ENCODE measurements at places on chromosomes 11 and 22.

DNA sequence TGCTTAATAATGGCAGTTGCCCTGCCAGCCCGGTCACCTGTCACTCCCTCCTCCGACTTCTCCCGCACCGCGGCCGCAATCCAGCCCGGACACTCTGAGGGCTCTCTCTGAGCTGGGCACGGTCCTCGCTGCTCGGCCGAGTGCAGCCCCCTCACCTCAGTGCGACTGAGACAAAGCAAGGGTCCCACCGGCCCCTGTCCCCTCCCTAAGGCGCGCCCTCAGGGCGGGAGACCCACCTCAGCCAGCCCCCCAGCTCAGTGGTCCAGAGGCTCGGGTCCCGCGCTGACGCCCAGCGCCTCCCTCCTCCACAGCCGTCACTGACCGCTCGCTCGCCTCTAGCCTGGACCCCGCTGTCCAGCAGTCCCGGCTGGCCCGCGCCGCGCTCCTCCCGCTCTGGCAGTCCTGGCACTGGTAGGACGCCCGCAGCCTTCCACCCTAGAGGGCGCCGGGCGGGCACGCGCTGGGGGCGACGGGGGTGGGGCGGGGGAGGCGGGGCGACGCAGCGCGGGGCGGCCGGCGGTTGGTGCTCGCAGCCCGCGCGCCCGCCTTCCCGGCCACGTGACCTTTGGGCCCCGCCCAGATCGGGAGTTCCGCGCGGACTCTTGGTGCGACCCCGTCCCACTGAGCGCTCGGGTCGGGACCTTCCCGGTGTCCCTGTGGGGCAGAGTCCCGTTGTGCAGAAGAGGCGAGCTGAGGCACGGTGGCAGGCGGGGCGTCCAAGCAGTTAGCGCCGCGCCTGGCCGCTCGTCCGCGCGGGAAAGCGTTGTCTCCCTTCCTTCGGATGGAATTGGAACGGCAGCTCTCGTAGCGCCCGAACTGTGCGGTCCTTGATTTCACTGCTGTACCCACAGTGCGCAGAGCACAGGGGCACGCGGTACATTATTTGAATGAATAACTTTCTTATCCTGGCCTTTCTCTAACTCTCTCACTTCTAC lies 7.8 kb upstream of the L3MBTL2 start:
- no peak overlapping the region for H3K27ac ChIP-seq
- H3K4me1 ChIP-seq = peaks cover 15% of the 10 kb centered on the region
- peak; percentile 18 for DNase-seq
- no peaks in the 10 kb centered on the region for H3K36me3 ChIP-seq
- H3K4me3 ChIP-seq = peak overlapping the region; percentile 84

GRCh38 chr22:37560608-37561211 lies 430 bp downstream of the CDC42EP1 start:
- DNase-seq = peak; percentile 55
- H3K27ac ChIP-seq = peak overlapping the region; percentile 92
- H3K4me3 ChIP-seq = peak overlapping the region; percentile 89
- no peaks in the 10 kb centered on the region for H3K27me3 ChIP-seq

DNA sequence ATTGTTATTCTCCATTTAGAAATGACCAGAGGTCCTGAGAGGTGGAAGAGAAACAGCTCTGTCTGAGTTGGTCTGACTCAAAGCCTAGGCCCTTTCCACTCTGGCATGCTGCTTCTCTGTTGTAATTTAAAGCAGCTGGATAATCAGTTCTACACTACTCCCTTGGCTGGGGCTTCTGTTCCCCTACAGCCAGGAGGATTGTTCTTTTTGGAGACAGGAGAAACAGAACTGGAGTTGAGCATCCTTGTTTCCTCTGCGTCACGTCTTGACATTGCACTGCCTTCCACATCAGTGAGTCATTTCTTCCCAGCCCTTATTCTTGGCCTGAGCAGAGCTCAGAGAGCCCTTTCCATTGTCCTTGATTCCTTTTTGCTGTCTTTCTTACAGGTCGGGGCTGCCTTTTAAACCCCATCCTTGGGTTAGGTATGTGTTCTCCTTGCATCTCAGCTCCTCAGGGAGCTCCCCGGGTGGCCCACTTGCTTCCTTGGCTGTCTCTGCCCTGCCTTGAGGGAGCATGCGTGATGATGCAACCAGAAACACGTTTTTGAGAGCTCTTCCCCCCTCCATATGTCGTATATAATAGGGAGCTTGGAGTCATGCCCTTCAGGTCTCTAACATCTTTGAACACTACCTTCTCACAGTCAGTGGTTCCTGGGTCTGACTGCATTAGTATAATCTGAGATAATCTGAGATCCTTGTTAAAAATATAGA lies 35.7 kb downstream of the CYB5R2 start:
- H3K4me1 ChIP-seq = peaks cover 3% of the 10 kb centered on the region
- no peak overlapping the region for H3K27ac ChIP-seq

- H3K4me3 ChIP-seq = no peak overlapping the region
- no peaks in the 10 kb centered on the region for H3K27me3 ChIP-seq
- peaks cover 16% of the 10 kb centered on the region for H3K4me1 ChIP-seq
- DNase-seq = peak; percentile 39
These were observed 104.6 kb downstream of the SIK3 start for GRCh38 chr11:116993599-116993998.

- no peak overlapping the region for H3K4me3 ChIP-seq
- DNase-seq = no peak
- no peaks in the 10 kb centered on the region for H3K27me3 ChIP-seq
- no peak overlapping the region for H3K27ac ChIP-seq
These were observed 17.1 kb upstream of the TFIP11 start for GRCh38 chr22:26529345-26529744.

DNA sequence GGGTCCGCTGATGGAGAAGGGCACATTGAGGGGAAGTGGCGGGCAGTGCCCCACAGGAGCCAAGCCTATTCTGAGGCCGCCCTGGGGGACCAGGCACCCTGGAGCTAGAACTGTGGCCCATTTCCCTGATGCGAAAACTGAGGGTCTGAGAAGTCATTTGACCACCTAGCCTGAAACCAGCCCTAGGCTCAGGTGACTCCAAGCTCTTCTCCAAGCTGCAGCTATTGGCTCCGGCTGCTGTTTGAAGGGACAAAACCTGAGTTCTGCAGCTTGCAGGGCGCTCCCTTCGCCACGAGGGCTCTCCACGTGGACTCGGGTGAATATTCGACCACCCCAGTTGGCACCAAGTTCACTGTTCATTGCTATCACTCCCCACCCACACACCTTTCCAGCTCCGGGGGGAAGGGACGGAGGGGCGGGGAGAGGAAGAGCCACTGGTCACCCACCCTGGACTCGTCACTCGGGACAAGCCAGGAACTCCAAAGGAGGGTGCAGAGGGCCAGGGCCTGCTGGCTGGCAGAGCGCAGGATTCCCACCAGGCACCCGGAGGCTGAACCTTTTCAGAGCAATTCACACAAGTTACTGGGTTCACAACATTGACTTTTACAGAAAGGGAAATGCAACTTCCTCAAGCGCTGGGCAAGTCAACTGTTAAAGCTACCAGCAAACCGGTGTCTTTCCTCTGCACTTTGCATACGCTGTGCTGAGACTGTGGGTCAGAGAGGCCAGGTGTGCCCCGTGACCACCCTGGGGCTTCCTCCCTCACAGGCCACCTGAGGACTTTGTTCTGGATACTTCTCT lies 1.1 kb upstream of the RAC2 start:
- DNase-seq = no peak
- H3K4me1 ChIP-seq = peaks cover 26% of the 10 kb centered on the region
- no peak overlapping the region for H3K4me3 ChIP-seq
- H3K27ac ChIP-seq = no peak overlapping the region
- no peaks in the 10 kb centered on the region for H3K27me3 ChIP-seq
- no peaks in the 10 kb centered on the region for H3K36me3 ChIP-seq

DNA sequence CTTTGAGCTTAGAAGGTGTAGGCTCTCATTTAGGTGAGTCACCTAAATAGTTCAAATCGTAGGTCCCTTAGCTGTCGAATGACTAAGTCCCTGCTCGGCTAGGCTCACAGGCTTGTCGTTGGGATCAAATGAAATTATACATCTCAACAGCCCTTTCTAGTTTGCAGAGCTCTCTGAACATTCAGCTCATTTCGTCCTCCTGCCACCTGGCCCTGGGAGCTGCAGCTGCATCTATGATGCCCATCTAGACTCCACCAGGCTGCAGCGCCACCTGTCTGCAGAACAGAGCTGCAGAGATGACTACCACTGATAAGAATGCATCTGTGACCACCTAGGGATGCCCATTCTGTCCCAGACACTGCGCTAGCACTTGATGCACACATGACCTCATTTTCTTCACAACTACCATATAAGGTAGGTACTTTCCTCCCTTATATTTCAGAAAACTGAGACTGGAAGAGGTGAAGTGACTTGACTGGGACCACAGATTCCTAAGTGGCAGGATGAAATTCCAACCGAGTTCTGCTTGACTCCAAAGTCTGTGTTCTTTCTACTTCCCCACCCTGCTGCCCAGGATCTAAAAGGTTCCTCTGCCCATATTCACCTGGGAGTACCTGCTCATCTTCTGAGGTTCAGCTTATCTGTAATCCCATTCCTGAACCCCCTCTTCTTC lies 141.1 kb upstream of the NARS2 start:
- no peaks in the 10 kb centered on the region for H3K27me3 ChIP-seq
- peaks cover 19% of the 10 kb centered on the region for H3K4me1 ChIP-seq
- peak; percentile 84 for DNase-seq

DNA sequence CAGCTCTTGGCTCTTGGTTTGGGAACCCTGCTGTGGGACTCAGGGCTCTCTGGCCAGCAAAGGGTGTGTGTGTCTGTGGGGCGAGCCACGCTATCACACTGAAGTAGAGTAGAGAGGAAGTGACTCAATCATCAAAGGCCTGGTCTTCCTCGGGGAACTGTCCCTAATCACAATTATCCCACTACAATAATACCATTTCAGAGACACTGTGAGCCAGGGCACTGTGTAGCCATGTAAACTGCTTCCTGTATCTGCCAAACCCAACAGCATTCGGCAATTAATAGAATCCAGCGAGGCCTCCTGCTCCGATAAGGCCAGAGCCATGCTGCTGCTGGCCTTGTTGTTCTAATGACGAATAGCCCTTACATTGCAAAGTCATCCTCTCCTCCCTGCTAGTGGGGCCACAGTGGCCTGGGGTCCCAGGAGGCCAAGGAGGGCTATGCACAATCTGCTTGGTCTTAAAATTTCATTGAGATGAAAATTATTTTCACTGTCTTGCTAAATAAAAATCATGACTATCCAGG lies 49.8 kb upstream of the LMO2 start:
- H3K36me3 ChIP-seq = no peaks in the 10 kb centered on the region
- peak; percentile 62 for DNase-seq
- H3K4me3 ChIP-seq = no peak overlapping the region
- peaks cover 31% of the 10 kb centered on the region for H3K4me1 ChIP-seq
- peak overlapping the region; percentile 62 for H3K27ac ChIP-seq

- H3K36me3 ChIP-seq = no peaks in the 10 kb centered on the region
- DNase-seq = no peak
- H3K4me1 ChIP-seq = peaks cover 18% of the 10 kb centered on the region
- peaks cover 37% of the 10 kb centered on the region for H3K27me3 ChIP-seq
- H3K4me3 ChIP-seq = no peak overlapping the region
These were observed 51.3 kb upstream of the PRDM11 start for GRCh38 chr11:45094958-45095690.

- no peak overlapping the region for H3K27ac ChIP-seq
- H3K36me3 ChIP-seq = no peaks in the 10 kb centered on the region
- no peaks in the 10 kb centered on the region for H3K27me3 ChIP-seq
- H3K4me1 ChIP-seq = no peaks in the 10 kb centered on the region
- no peak for DNase-seq
These were observed 18.1 kb upstream of the LUZP2 start for GRCh38 chr11:24478718-24479117.

GRCh38 chr11:64654958-64655541 lies 64.0 kb downstream of the SLC22A12 start:
- H3K27ac ChIP-seq = no peak overlapping the region
- no peak overlapping the region for H3K4me3 ChIP-seq

DNA sequence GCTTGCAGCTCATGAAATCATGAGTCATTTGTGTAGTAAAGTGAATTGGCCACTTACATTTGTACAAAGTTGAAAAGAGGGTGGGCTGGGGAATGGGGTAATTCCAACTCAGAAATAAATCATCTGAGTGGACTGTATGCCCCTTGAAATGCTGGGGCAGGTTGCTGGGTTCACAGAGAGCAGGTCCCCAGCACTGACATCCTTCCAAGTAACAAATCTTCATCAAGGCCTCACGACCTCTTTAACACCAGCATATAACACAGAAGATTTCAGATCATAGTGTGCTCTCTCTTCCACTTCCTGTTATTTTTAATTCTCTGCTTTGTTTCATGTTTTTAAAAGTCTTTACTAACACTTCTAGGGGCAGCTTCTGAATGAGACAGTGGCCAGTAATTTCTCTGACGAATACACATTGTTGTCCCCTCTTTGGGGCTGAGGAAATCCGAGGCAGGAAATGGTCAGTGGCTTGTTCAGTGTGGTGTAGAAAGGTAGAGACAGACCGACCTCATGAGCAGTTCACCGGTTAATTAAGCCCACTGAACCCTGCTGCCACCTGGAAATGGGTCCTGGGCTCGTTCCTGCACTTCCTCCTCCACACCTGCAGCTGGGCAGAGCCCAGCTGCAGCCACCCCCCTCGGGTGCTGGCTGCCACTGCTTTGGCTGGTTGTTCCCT lies 127.7 kb downstream of the MAML2 start:
- H3K27me3 ChIP-seq = no peaks in the 10 kb centered on the region
- H3K4me3 ChIP-seq = no peak overlapping the region
- peak overlapping the region; percentile 68 for H3K27ac ChIP-seq
- H3K36me3 ChIP-seq = no peaks in the 10 kb centered on the region

GRCh38 chr11:16512899-16513241 lies 156.5 kb upstream of the SOX6 start:
- no peak for DNase-seq
- H3K4me3 ChIP-seq = no peak overlapping the region
- peaks cover 6% of the 10 kb centered on the region for H3K4me1 ChIP-seq
- H3K27ac ChIP-seq = no peak overlapping the region

DNA sequence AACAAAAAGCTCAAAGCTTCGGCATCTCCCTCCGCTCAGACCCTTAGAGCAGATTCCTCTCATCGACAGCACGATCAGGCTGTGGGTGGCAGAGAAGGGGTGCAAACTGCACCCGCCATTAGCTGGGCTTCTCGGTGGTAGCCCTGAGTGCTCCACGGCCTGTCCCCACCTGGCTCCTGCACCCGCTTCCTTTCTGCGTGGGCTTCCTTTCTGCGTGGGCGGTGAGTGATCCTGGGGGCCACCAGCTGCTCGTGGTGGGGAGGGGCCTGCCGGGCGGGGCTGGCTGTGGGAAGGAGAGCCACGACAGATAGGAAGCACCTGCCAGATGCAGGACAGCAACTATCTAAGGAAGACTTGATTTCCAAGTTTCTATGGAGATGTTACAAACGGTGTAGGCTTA lies 55.0 kb downstream of the BRD1 start:
- no peaks in the 10 kb centered on the region for H3K27me3 ChIP-seq
- no peak overlapping the region for H3K27ac ChIP-seq
- peaks cover 2% of the 10 kb centered on the region for H3K36me3 ChIP-seq
- no peak for DNase-seq
- H3K4me1 ChIP-seq = no peaks in the 10 kb centered on the region

- no peak overlapping the region for H3K4me3 ChIP-seq
- H3K4me1 ChIP-seq = no peaks in the 10 kb centered on the region
- DNase-seq = no peak
- H3K27me3 ChIP-seq = no peaks in the 10 kb centered on the region
- H3K27ac ChIP-seq = no peak overlapping the region
These were observed 65.1 kb upstream of the LDLRAD3 start for GRCh38 chr11:35878741-35879140.

Measured in astrocyte (in vitro differentiated cells and primary cell).